ENCODE measurements at places on chromosomes 16 and 17.
A peak's percentile ranks its signal among the peaks of the same experiment; 100 is the strongest.

DNA sequence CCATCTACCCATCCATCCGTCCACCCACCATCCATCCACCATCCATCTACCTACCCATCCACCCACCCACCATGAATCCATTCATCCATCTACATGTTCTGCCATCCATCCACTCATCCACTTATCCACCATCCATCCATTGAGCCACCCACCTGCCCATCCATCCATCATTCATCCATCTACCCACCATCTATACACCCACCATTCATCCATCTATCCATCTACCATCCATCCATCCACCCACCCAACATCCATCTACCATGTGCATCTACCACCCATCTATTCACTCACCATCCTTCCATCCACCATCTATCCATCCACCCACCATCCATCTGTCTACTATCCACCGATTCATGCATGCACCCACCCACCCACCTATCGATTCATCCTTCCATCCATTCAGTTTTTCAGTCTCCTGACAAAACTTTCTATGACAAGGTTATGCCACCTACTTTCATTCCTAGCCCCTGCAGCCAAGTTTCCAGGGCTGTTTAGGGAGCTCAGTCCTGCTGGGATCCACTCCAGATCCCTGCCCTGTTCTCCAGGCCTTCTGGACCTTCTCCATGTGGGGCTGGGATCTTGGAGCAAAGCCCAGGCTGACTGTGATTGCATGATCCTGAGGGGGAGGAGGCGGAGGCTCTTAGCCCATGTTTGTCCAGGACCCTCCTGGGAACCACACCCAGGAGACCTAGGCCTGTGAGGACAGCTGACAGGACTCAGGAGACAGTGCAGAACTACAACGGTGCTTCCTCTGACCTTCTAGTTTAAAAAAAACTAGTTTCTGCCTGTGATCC lies 27.4 kb downstream of the BCO1 start:
- DNase-seq = no peak

DNA sequence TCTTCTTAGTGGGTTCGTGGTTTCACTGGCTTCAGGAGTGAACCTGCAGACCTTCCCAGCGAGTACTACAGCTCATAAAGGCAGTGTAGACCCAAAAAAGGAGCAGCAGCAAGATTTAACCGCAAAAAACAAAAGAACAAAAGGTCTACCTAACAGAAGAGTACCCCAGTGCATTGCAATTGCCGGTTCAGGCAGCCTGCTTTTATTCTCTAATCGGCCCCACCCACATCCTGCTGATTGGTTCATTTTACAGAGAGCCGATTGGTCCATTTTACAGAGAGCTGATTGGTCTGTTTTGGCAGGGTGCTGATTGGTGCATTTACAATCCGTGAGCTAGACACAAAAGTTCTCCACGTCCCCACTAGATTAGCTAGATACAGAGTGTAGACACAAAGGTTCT lies 2.0 kb upstream of the ARRB2 start:
- DNase-seq = no peak

DNA sequence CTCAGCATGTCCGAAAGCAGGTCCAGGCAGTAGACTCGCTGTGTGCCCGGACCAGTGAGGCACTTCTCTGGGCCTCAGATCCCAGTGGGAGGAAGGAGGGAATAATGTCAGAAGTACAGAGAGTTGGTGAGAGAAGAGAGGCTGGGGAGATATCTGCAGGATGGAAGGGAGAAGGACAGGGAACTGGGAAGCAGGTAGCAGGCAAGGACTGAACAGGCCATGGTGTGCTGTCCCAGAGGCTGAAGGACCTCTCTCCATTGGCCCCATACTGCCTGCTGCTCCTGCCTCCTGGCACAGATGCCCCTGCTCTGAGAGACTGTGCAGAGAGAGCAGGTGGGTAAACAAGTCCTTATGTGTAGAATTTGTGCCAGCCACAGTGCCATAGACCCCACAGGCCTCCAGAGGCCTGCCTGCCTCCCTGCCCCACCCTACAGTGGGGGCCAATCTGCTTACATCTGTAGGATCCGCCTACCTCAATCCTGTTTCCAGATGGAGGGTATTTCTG lies 34.2 kb upstream of the CRHR1 start:
- no peak for DNase-seq

- DNase-seq = no peak
Observed at GRCh38 chr17:79192503-79193351, 118.1 kb downstream of the ENGASE start.

DNA sequence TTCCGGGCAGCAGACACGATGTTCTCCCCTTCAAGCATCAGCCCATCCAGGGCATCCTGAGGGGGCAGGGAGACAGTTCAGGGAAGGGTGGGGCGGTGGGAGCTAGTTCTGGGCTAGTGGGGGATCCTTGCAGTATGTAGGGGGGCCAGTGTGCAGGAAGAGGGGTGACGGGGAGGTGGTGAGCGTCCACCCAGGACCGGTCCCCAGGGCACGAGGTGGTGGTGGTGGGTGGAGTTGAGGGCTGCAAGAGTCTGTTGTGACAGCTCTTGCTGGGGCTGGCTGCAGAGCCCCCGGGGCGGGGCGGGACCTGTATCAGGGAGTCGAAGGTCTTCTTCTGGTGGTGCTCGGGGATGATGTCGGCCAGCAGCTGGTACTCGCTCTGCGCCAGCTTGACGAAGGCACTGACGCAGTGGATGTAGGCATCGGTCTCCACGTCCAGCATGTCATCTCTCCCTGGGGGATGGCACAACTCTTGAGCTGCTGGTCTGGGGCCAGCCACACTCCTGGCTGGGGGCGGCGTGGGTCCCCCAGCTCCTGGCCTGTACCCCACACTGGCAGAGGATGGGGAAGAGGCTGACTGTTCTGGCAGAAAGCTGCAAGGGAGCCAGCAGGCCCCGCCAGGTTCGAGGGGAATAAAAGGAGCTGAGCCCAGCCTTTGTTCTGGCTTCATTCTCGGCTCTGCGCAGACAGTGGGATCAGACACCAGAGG lies 10.0 kb downstream of the ZACN start:
- no peak for DNase-seq

DNA sequence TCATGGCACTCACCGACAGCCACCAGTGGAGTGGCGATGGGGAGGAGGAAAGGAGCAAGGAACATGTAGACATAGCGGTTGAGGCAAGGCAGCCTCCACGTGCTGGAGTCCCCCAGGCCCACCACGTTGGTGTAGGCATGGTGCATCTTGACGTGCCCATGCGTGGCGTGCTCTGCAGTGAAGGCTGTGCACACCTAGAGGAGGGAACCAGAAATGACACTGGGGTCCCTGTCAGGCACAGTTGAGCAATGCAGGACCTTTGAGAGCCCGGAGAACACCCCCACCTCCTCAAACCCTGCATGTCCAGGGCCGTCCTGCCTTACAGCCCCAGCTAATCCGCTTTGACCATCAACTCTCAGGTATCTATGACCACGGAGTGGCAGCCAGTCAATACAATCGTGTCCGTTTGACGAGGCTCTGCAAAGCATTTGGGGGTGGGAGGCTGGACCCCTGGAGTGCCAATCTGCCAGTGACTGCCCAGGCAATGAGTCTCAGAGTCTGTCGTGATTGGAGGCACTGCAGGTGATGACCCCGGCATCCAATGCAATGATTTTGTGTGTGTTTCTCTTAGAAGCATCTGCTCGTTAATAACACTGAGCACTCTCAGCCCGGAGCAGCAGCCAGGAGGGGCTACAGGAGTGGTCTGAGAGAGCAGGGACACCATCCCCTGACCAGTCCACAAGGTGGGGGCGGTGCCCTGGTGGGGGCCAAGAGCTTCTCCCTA lies 9.9 kb upstream of the FDXR start:
- no peak for DNase-seq

- DNase-seq = peak; percentile 47
Observed at GRCh38 chr17:17819561-17819995, 17.2 kb downstream of the SREBF1 start.

- no peak for DNase-seq
Observed at GRCh38 chr16:47886631-47887415, 269.0 kb downstream of the ABCC12 start.

DNA sequence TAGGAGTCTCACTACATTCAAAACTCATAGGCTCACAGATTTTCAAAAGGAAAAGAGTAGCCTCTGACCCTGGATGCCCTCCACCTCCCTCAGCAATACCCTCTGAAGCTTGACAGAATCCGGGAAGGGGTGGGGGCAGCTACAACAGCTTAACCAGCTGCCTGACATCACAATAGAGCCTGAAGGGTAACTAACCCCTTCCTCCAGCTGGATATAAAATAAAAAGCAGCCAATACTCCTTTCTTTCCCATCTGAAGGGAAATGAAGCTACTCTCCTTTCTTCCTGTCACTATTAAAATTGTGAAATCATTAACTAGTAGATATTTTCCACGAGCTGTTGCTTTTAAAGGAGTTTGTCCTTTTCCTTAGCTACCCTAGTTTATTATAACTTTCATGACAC lies 24.0 kb downstream of the USP31 start:
- no peak for DNase-seq

- DNase-seq = no peak
Observed at GRCh38 chr17:79374807-79375206, 236.0 kb downstream of the RBFOX3 start.

DNA sequence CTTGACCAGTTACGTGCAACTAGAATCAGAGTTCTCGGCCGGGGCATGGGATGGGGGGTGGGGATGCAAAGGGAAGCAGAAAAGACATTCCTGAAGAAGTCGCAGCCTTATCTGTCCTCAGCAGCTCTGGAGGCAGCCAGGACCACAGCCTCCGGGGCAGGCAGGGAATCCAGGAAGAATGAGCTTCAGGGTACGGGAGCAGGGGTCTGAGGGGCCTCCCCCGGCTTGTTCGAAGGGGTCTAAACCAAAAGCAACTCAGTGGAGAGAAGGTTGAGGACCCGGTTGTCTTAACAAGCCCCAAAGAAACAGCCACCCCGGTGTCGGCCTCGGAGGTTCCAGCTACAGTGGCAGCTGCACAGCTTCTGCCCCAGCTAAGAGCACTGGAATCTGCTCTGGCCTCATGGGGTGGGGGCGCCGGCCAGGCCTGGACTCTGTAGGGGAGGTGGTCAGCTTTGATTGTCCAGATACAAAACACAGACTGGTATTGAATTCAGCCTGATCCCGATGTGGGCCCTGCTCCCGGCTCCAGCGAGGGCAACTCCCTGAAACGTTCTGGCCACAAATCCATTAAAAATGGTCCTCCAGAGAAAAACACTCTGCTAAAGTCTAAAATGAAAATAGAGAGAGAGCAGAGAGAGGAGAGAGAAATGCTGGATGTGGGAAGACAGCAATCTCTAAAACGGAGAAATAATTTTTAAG lies 7.7 kb downstream of the HOXB4 start:
- DNase-seq = no peak

DNA sequence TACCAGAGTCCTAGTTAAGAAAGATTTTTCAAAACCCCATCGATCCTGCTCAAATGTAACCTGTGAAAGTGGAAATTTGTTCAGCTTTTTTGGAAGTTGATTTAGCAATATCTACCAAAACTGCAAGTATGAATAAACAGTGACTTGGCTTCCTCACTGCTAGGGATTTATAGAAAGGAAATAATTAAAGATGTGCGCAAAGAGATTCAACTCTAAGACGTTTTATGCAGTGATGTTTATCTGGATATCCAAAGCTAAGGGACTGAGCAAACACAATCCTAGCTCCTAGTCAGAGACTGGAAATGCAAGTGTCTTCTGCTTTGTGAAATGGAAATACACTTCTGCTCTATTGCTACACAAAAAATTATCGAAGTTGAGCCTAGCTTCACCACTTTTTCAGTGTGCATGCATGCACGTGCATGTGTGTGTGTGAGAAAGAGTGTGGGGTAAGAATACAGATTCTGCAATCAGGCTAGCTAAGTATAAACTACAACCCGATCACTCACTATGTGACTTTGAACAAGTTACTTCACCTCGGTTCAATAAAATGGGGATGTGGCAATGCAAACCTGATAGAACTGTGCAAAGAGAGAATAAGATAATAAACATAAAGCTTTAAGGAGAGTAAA lies 52.1 kb upstream of the FOXF1 start:
- no peak for DNase-seq

- no peak for DNase-seq
Observed at GRCh38 chr16:8407351-8407750, 183.0 kb downstream of the TMEM114 start.

DNA sequence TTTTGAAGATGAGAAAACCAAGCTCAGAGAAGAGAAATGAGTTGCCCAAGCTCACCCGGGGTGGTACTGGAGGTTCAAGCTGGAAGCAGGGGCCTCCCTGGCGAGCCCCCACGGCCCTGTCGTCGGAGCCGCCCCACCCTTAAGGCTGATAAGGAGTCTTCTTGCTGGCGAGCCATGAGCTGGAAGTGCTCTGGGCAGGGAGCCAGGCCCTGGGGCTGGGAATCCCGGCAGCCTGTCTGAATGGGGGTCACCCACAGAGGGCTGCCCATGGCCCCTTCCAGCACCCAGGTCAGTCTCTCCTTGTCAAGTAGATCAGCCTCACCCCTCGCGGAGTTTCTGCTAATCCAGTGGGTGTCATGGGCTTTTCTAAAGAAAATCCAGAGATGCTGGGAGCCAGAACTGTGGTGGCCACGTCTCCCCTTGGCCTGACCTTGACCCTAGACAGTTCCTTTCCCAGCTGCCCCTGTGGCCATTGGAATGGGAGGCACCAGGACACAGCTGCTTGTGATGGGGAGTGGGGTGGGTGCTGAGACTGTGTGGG lies 1.2 kb upstream of the P2RX1 start:
- no peak for DNase-seq

- peak; percentile 61 for DNase-seq
Observed at GRCh38 chr16:53052519-53053501, at the start of gene CHD9NB. TSS of gene CHD9NB (minus strand) at chr16:53052897. CDS start at chr16:53044158, 8,739 bp downstream.

DNA sequence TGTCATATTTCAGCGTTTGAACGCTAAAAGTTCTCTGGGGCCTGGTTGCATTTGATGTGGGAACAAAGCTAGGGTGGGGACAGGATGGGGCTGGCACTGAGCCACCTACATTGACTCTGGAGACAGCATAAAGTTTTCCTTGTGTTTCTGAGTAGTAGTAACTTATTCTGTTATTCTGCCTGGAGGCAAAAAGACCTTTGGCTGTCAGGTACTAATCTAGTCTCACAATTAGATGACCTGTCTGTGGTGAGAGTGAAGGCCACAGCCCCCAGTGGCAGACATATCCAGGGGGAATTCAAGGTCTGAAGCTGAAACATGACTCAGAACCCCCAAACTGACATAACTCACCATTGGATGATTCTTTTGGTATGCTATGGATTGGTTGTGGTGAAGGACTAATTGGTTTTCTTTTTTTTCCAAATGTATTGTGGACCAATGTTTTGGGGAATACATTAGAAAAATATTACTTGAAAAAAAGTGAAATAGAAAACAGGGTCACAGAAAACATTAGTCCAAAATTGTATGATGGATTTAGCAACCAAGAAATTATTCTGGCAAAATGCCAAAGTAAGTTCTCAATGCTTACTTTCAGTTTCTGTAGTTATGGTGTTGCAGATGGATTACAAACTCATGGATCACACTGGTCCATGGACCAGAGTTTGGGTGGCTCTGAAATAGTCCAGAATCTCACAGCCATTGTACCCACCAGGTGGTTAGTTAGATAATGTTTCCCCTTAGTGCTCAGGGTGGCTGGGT lies 10.5 kb upstream of the SALL1 start:
- no peak for DNase-seq
